ENCODE measurements at places on chromosomes 11 and 22. TPM values are rescaled to one million over a fixed set of nuclear protein-coding genes. Genes with fewer than 3 reads are reported as not detected.

Gene RIC3
- 5.0 TPM for total RNA-seq

Gene ZNF202
- 7.9 TPM for total RNA-seq

Gene LRRC56
- total RNA-seq, result 1.3 TPM

Gene TMEM121B
- not detected for total RNA-seq

Gene PES1
- 99.6 TPM for total RNA-seq

Gene OR8D1
- not detected for total RNA-seq

Gene ZDHHC8
- total RNA-seq, result 46.3 TPM

Gene PHLDA2
- total RNA-seq, result 7.6 TPM

Gene CTNND1
- total RNA-seq, result 3.5 TPM

Gene APOBEC3F
- 33.4 TPM for total RNA-seq

Gene ROBO4
- not detected for total RNA-seq

Gene PAX6
- not detected for total RNA-seq

Gene PHOX2A
- total RNA-seq, result not detected

Gene LRP4
- total RNA-seq, result not detected

Gene FAM111B
- total RNA-seq, result 28.9 TPM

Gene GNG3
- not detected for total RNA-seq

Gene ANAPC15
- total RNA-seq, result 64.2 TPM

Gene EXPH5
- 1.4 TPM for total RNA-seq

Gene CAVIN3
- total RNA-seq, result 29.2 TPM

Gene OR52I2
- total RNA-seq, result not detected

Gene PICALM
- total RNA-seq, result 75.9 TPM

Gene SLC43A3
- total RNA-seq, result 170 TPM

Gene TRIM6
- 0.74 TPM for total RNA-seq

Gene OR4X2
- total RNA-seq, result not detected

Gene MIOX
- total RNA-seq, result 0.59 TPM

Gene FXYD2
- total RNA-seq, result not detected

Gene MLC1
- total RNA-seq, result not detected

Gene HTR3A
- not detected for total RNA-seq

Gene BTG4
- total RNA-seq, result not detected
